ENCODE measurements at places on chromosomes 6 and 20.

GRCh38 chr20:7841971-7842310 is 98.3 kb downstream of the HAO1 start:
- DNase-seq = no peak

- DNase-seq = no peak
Measured at GRCh38 chr6:31728767-31729514, at the start of gene DDAH2. DDAH2 (minus strand) TSS chr6:31729299; CDS start chr6:31729161, 138 bp downstream.

DNA sequence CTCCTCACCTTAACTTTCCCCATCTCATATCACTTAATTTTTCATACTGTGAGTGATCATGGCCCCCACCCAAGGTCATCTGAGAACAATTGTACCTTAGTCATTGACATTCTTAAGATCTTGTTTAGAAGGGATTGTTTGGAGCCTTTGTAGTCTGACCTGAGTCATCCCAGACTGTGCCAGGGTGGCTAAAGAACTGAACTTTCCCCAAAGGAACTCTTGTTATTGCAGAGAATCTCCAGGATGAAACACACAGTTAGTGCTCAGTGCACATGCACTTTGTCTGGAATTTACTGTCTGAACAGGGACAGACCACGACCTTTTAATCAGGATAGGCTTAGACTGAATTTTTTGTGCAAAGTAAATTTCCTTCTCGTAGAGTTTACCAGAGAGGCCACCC is 112.6 kb upstream of the CCN2 start:
- no peak for DNase-seq

DNA sequence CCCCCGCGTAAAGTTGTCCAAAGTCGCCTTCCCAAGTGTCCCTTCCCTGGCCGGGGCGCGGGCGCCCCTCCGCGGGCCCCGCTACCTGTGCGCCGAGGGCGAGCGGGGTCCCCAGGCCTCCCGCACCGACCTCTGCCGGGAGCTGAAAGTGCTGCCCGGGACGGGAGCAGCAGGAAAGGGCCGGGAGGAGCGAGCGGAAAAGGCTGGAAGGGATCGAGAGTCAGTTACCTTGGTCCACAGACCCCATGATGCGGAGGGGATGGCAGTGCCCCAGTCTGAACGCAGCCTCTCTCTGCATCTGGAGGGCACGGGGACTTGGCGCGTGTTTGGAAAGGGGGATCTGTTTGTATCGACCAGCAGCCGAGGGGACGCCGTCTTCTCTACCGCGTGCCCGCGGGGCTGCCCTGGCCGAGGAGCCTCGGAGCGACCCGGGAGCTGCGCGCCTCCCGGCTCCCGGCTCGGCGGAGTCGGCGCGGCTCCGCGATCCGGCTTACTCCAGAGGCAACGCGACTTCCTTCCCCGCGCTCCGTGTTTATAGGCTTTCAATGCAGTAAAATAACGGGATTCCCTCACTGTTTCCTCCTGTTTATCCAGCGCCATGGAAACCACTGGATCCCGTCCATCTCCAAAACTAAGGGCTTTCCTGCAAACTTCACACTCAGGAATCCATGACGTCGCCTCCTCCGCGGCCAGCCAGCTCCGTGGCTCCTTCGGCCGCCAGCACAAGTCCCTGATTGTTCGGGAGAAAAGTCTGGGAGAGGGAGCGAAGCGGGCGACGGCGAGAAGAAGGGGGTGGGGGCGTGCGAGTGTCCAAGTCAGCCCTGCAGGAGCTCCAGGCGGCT is 20.0 kb upstream of the NFATC2 start:
- no peak for DNase-seq

- DNase-seq = no peak
Measured at GRCh38 chr6:2641044-2641725, 109.5 kb downstream of the MYLK4 start.

DNA sequence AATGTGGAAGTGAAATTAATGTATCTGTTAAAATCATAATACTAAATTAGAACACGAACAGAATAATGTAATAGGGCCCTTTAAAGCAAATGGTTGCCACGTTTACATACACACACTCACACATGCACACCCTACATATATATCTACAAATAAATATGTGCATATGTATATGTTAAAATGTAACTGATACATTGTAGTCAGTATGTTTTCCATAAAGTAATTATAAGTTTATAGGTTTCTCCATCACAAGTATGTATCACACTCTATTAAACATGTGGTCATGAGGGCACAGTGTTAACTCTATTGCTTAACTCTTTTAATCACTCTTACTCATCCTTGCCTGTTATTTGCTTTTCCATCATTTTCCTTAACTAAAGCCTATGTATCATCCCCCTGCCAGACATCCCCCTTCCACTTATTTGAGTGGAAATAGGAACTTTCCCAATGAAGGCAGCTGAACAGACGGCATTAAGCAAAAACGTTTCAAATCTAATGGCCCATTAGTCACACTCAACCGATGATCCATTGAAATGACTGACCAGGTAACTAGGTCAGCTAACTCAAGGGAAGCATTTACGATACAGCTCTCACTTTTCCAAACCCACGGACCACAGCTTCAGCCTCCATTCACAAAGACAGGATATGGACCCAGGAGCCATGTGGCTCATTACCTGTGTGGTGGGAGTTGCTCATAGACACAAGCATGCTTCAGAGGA is 89.3 kb downstream of the HAO1 start:
- DNase-seq = no peak

GRCh38 chr6:152386131-152386530 is 251.0 kb downstream of the SYNE1 start:
- no peak for DNase-seq

GRCh38 chr6:97656236-97656635 is 373.2 kb upstream of the MMS22L start:
- no peak for DNase-seq

- no peak for DNase-seq
Measured at GRCh38 chr20:20404633-20405032, 36.7 kb downstream of the INSM1 start.

DNA sequence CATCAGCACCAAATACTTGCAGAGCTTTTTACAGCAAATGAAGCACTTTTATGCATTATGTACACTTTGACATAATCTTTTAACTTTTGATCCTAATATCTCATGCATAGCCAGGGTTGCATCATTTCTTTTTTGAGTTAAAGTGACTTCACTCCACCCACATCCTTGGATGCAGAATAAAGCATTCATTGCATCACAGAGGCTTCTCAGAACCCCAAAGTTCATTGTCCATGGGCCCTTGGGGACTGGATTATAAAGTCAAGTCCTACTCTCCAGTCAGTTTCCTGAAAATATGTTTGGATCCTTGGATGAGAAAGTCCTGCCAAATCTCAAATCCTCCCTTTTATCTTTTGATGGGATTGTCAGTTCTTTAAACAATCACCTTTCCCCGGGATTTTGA is 10.6 kb upstream of the EFHC1 start:
- no peak for DNase-seq

- no peak for DNase-seq
Measured at GRCh38 chr6:5282191-5282623, 20.9 kb downstream of the FARS2 start.

GRCh38 chr6:157455731-157456523 is 74.9 kb downstream of the ZDHHC14 start:
- no peak for DNase-seq

GRCh38 chr20:62529896-62530642 is 54.3 kb upstream of the GATA5 start:
- no peak for DNase-seq

DNA sequence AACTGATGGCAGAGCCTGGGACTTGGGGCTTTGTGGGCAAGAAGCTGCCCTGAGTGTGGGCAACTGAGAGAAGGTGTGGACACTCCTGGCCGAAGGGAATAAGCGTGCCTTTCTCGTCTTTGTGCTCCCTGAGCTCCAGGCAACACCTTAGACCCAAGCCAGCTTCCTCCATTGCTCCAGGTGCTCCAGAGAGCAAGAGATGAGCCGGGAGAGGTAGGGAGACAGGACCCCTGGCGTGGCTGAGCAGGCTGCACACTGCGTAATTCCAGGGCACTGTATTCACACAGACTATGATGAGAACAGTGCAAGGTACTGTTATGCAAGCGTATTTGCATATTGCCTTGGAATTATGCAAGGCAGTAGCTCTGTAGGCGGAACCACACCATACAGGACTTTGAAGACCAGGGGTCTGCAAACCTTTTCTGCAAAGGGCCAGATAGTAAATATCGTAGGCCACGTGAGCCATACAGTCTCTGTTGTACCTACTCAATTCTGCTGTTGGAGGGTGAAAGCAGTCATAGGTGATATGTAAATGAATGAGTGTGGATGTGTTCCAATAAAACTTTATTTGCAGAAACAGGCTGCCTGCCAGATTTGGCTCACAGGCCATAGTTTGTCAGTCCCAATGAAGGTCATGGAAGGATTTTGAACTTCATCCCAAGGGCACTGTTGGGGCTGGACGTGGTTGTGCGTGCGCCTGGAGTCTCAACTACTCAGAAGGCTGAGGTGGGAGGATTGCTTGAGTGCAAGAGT is 42.1 kb upstream of the FAM83D start:
- no peak for DNase-seq

DNA sequence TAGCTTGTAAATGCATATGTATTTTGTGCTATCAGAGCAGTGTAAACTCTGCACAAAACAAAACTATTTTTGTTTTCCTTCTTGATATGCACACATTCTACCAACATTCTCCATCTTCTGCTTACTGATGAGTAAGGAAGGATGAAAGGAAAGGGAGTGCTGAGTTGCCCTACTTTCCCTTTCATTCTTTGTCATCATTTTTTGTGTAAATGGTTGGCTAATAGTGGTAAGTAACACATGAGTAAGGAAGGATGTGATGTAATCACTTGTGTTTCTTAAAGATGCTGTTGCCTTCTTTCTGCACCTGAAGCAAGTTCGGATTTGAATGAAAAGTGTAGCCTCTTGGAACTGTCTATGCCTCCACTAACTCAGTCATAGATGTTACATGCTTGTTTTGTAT is 4.6 kb upstream of the REV3L start:
- DNase-seq = no peak

DNA sequence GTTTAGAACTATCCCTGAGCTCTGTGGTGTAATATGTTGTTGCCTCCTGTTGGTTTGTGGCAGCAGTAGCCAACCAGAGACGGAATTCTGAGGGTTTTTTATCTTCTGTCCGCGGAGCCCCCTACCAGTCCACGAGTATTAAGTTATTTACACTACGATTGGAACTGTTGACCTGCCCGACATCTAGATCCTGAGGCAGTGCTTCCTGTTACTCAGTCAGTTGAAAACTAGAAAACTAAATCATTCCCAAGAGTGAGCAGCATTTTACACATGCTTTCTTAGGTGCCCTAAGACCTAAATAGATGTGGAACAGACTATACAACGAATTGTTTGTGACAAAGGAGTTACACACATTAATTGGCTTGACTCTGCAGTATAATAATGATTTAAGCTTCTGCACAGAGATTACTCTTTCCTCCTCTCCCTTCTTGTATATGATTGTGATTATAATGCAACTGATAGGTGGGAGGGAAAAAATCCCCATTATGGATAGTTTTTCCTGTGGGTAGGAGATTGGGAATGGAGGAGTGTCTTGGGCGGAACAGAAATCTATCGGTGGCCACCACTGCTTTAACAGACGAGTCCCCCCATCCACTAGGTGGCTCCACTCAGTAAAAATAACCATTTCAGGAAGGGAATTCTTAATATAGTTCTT is 1.7 kb downstream of the LOC128125822 start:
- no peak for DNase-seq

GRCh38 chr6:134634966-134635365 is 314.9 kb downstream of the ALDH8A1 start:
- DNase-seq = no peak

DNA sequence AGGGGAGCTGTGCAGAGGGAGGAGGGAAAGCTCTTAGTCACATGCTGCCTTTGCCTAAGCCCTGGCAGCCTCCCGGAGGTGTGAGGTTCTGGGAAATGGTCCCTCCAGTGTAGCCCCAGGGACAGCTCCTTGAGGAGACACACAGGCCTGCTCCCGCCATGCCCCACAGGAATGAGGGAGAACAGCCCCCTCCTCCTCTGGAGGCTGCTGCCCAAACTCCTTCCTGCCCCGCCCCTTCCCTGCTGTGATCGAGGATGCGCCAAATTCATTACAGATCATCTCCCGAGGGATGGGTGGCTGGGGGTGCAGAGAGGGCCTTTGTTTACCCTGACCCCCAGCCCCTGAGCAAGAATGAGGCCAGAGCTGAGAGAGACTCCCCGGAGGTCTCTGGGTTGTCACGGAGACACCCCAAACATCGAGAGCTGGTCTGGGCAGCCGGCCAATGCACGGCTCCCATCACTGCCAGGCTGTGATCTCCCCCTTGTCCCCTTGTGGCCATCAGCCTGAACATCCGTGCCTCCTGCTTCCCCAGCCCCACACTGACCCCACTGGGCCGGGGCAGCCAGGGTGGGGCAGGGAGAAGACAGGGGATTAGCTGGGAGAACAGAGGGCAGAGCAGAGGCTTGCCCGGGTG is 8.4 kb downstream of the CYP21A2 start:
- no peak for DNase-seq

DNA sequence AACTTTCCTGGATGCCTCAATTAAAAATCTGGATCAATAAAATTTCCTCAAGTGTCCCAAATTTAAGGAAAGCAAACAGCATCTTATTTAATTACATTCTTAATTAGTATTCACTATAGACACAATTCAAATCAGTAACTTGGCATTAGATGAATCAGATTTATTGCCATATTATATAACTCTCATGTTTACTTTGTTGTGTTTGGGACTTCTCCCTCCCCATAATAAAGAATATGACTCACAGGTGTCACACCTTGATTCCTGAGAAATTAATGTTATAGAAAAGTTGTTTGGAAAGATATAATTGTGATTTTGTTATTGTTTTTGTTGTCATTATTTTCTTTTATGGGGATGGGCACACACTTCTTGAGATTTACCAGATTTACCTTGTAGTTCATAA is 18.4 kb downstream of the EYA4 start:
- no peak for DNase-seq

- DNase-seq = no peak
Measured at GRCh38 chr6:135703621-135704020, 147.9 kb upstream of the PDE7B start.

GRCh38 chr6:122719176-122719575 is 60.3 kb upstream of the FABP7 start:
- DNase-seq = no peak

GRCh38 chr6:38848760-38849159 is 133.6 kb downstream of the DNAH8 start:
- DNase-seq = no peak

DNA sequence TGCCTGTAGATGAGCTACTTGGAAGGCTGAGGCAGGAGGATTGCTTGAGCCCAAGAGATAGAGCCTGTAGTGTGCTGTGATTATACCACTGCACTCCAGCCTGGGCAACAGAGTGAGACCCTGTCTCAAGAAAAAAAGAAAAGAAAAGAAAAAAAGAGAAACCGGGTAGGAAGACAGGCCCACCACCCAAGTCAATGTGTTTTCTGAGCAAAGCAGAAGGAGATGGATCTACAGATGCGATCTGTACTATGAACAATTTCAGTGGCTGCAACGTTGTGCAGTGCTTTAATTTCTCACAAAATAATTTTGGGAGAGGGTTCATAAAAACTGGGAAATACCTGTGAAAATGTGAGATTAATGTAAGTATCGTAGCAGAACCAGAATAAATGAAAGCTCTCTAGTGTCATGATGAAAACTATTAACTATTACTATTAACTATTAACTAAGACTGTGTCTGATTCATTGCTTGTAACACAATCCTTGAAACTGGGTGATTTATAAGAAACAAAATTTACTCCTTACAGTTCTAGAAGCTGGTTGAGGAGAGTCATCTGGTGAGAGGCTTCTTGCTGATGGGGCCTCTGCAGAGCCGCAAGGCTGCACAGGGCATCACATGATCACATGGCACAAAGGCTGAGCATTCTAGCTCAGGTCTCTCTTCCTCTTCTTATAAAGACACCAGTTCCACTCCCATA is 233.1 kb upstream of the ZNF217 start:
- no peak for DNase-seq

Data from NCI-H187 treated with DMSO at 0.1 percent for 48 hours (cell line).